ENCODE measurements at places on chromosomes 12 and 14. TPM values are rescaled to one million over a fixed set of nuclear protein-coding genes. Genes with fewer than 3 reads are reported as not detected.

DNA sequence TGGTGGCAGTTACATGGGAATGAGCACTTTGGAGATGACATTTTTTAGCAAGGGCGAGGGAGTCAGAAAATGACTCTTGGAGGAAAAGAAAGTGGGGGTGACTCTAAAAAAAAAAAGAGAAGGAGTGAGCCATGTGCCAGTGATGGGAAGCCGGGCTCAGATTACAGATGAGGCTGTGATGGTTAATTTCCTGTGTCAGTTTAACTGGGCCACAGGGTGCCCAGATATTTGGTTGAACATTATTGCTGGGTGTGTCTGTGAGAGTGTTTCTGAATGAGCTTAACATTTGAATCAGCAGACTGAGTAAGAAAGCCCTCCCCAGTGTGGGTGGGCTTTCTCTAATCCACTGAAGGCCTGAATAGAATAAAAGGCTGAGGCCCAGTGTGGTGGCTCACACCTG lies 26.8 kb upstream of the CCDC60 start:
- DNase-seq: no peak

- no peak for DNase-seq
Observed at GRCh38 chr12:120262852-120263747, 2.4 kb downstream of the PXN start.

DNA sequence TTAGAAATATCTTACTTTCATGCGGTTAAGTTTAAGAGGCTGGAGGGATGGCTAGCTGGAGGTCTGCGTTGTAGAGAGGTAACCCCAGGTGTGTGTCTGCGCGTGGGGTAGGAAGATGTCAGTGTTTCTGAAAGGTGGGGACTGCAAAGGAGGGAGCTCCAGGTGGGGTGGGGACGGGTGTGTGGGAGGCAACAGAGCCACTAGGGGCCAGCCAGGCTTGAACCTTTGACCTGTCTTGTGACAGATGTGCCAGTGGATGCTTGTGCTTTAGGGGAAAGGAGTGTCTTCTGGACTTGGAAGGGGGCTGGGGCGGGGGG lies 841 bp downstream of the GLI1 start:
- DNase-seq: no peak

DNA sequence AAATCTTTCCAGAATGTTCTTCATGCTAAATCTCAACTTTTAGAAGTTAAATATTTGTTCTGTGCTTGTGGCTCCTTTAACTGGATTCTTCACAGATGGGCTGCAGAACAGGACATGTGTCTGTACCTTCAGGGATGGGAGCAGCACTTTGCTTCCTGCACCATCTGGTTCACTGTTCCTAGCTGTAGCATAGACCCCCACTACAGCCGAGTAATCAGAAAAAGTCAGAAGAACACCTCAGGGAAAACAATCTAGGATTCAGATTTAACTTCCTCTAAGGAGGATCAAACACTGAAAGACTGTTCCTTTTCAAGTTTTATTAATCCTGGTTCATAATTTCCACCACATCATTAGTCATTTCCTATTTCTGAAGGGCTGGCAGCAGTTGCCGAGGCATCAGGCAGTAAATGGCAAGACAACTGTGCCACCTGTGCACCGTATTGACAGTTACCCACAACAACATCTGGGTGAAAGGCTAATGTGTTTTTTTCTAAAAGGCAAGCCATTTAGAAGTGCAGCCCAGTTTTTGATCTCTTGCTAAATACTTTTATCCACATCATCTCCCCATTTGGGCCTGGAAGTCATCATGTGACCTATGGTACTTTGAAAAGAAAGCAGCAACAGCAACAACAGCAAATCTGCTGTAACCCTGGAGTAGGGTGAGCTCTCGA lies 212.8 kb upstream of the BMP4 start:
- no peak for DNase-seq

KRT6C gene
- not detected for total RNA-seq

KRT8 gene
- total RNA-seq: 233 TPM
